ENCODE measurements at places on chromosomes 5 and 9. TPM values are rescaled to one million over a fixed set of nuclear protein-coding genes. Genes with fewer than 3 reads are reported as not detected.

Gene CCL27
- total RNA-seq: not detected

Gene GRM6
- not detected for total RNA-seq

Gene ENTPD8
- total RNA-seq: 0.24 TPM

Gene FAM120AOS
- 49.2 TPM for total RNA-seq

Gene DEPDC1B
- total RNA-seq: 17.6 TPM

Gene CSNK1G3
- 23.5 TPM for total RNA-seq

Gene INSL4
- 17.9 TPM for total RNA-seq

Gene KCTD16
- 0.02 TPM for total RNA-seq

Data from A549 treated with Hydrocortisone at 1 μM for 4 hours (cell line).